ENCODE measurements at places on chromosomes 3 and 15.

- DNase-seq, result no peak
Measured at GRCh38 chr15:85381850-85382751, 1.7 kb downstream of the AKAP13 start.

DNA sequence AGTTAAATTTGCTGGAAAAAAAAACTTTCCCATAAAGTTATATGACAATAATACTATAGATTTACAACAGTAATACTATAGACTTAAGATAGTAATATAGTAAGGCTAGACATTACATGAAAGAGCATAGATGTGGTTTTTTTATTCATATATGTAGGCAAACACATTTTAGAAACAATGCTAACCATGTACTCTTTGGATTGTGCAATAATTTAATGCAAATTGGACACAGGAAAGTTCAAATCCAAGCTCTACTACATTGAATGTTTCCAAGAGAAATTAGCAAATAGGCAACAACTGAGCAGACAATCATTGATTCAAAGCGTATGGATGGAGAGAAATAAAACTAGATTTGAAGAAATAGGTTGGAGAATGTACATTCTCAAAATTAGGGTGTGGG, 469.2 kb downstream of the CNTN3 start:
- DNase-seq, result no peak

DNA sequence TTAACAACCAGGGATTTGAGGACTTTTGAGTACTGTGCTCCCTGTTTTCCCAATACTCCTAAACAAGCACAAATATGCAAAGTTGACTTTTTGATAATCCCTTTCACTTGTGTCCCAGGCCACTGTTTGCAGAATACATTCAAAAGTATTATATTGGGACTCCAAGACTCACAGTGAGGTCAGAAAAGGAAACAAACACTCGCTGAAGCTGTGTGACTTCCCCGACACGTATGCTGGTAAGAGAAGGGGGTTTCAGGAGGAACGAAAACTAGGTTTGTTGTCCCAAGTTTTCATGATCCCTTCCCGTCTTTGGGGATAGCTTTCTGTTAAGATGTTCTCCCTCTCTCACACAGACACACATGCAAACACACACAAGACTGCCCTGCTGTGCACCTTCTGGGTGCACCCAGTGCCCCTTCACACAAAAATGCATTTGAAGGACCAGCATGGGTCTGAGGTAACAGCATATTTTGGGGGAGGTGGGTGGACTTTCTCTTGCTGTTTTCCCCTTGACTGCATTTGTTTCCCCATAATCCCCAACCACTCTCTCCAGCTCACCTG, 225.2 kb upstream of the PRICKLE2 start:
- no peak for DNase-seq

- no peak for DNase-seq
Measured at GRCh38 chr3:186038360-186038759, 70.5 kb downstream of the ETV5 start.

DNA sequence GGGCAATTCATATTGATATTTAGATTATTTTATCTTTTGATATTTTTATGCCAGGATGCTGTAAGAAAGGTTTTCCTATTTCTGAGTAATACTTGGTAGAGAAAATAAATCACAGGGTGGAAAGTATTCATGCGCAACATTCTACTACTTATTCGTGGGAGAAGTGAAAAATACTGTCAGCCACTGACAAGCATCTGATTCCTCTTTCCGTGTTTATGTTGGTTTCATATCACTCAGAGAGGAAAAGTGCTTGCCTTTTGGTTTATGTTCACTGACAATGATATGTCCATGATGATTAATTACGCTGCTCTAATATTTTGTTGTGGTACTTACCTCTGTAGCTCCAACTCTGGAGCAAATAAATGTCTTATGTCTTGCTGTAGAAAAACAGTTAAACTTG, 429.4 kb downstream of the EDEM1 start:
- DNase-seq, result no peak

DNA sequence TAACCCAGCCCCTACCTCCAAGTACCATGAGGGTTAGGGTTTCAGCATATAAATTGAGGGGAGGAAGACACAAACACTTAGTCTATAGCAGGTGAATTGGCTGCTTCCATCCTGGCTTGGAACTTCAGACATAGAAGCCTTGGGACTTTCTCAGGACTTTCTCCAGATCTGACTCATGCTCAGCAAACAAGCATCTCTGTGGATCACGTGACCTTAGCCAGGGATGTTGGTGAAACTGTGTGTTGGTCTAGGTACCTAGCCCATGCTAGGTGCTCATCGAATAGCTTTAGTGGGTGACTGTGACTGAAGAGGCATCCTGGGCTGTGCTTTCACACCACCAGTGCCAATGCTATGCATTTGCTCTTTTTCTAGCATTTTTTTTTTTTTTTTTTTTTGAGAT, 58.9 kb downstream of the CD47 start:
- no peak for DNase-seq

DNA sequence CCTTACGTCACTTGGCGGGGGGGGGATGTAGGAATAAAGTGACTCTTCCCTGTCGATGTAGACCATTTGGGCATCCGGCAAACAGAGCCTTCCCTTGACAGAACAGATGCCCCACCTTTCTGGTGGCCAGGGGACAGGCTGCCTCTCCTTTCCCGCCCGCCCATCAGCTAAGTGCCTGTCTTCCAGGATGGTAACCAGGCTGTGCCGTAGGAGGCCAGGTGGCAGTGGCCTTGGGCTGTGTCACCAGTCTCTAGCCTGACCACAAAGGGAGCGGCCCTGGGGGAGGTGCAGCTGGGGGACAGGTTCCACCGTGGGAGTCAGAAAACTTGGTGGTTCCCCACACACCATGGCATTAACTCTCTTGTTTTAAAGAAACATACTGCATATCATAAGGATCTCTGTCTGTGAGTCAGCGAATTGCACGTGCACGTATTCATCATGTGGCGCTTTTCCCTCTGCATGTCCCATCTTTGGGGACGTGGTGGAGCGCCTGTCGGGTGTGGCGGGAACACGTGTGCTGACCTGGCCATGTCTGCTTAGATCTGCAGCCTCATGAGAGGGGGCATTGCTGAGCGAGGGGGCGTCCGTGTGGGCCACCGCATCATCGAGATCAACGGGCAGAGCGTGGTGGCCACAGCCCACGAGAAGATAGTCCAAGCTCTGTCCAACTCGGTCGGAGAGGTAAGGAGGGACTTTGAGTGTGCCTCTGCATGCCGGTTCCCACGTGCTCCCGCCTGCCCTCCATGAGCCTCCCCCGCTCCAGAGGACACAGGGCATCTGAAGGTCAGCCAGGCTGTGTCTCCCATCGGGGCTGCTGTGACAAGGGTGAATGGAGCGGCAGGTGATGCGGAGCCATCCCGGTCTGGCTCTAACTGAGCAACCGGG, 156.0 kb downstream of the NSMCE3 start:
- DNase-seq, result no peak

- DNase-seq, result no peak
Measured at GRCh38 chr15:77030048-77030927, 35.4 kb downstream of the PSTPIP1 start.

DNA sequence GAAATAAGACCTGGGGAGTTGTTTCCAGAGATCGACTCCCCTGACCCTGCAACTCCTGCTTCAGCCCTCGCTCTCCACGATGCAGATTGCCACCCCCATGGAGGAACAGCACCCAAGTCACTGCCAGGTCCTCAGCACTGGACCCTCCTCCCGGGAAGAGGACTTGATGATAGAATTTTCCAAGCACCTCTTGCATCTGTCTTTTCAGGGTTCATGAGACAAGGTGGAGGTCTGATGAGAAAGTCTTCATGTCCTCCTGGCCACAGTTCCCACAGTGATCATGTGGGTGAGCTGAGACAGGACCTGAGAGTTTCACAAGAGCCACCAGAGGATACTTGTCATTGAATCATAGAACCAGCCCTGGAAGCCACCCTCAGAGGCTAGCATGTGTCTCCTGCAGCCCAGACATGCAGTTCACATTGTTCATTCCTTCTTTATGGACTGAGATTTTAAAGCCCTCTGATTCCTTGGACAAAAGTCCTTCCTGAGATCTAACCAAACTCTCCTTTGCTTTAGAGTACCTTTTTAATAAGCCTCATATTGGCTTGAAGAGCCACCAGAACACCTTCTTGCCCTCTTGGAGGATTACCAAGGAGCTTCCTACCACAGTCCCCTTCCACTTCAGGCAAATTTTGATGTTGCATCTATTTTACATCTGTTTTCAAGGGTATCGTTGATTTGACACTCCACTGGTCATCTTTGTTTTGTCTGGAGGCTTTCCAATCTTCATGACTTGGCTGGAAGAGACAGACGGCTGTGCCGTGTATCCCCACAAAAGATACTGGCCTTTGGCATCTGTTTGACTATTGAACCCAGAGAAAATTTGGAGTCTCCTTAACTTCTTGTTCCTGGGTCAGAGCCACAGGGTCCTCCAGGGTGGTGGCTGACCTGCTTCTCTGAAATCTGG, 224.8 kb upstream of the BHLHE40 start:
- DNase-seq, result no peak

DNA sequence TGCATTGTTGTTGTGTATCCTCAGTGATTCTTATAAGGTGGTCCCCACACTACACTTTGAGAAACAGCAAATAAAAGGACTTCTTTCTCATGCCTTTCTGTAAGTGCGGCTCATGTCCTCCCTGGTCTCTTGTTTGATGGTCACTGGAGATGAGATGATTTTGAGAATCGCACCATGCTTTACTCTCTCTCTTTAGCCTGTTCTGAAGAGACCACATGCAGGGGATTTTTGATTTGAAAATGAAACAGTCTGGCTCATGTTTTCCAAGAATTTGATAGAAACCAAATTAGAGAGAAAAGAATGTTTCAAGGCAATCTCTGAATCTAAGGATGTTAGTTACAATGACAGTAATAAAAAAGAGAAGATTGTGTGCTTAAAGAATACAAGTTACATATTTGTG, 18.0 kb downstream of the CLDN11 start:
- no peak for DNase-seq

DNA sequence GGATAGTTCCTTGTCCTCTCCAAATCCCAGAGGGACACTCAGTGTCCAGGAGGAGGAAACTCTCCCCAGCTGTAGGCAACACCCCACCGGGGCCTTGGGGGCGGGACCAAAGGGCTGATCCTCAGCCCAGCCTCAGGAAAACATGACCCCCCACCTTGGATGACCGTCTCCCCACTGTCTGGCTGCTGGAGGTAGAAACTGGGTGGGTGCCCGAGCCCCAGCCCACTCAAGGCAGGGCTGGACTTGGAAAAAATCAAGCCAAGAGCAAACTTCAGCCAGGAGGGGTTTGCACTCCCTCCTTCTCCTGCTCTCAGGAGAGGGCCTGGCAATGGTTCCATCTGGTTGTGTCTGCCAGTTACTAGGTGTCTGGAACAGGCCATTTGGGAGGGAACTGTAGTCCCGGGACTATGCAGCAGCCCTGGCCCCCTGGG, 3.6 kb upstream of the RASL12 start:
- DNase-seq, result no peak

DNA sequence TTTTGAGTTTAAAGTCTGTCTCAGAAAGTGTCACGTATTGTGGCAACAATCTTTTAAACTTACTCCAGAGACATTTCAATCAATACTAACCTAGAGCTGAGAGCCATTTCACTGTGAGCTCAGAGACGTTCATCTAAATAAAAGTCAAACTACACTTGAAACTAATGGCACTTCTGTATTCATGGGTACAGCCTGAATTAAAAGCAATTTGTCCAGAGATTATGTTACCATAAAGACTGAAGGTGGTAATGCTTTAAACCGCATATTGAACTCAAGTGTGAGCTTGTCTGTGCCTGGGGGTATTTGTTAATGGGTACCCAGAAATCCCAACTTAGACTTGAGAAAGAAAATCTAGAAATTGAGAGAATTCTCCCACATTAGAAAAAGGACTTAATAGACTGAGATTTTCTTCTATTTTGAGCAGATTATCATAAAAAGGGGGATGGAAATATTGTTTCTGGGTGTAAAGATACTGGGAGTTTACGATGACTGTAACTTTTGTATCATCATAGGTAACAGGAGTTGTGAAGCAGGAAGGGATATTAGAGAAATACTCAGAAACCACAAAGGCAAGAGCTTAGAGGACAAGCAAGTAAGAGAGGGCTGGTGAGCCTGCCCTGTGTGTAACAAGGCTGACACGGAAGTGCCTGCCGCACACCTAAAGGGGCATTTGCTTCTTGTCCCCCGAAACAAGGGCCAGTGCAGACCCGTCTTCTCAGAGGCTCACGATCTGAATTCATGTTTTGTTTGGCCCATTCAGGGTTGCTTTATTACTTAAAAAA, 36.9 kb downstream of the LRIG1 start:
- DNase-seq, result no peak

DNA sequence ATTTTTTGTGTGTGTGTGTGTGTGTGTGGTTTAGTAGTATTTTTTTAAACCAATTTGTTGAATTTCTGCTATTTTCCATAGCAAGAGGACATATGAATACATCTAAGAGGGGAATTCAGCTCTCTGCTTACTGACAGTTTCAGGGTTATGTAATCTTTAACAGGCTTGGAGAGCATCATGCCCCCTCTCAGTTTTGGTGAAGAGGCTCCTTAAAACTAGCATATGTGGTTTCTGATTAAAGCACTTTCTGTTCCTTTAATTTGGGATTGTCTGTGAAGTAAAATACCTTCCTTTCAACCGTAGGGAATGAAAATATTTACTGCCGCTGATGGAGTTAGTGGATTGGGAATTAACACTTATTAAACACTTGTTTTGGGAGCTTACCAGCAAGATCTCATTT, 19.4 kb upstream of the NFKBIZ start:
- DNase-seq, result no peak

DNA sequence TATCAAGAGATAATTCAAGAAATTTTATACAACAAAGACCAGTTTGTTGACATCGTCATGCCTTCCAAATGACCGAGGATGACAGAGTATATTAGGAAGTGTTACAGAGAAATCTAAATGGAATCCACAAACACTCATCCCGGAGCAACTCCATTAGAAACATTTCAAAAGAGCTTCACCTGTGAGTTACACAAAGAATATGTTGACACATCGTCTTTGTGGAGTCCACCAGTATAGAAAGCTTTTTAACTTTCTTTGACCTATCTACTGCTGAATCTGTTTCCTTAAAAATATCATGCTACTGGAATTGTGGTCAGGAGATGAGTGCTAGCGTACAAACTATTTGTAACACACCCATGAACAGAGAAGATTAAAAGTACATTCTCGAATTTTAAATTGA, 130.4 kb downstream of the SUCLG2 start:
- no peak for DNase-seq

DNA sequence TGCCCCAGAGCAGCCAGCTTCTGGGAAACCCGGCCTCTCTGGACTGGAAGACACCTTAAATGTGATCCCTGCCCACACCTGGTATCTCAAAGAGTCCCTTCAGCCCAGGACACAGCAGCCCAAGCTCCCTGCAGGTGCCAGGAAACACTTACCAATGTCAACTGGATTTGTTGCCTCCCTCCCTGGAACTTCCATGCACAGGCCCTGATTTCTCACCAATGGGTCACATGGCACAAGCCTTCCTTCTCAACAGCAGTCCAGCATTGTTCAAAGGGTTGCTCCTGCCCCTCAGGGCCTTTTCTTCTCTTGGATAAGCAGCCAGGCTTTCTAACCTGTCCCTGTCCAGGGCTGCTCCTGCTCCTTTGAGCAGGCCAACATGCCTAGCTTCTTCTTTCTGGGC, 31.6 kb downstream of the ANP32A start:
- no peak for DNase-seq

DNA sequence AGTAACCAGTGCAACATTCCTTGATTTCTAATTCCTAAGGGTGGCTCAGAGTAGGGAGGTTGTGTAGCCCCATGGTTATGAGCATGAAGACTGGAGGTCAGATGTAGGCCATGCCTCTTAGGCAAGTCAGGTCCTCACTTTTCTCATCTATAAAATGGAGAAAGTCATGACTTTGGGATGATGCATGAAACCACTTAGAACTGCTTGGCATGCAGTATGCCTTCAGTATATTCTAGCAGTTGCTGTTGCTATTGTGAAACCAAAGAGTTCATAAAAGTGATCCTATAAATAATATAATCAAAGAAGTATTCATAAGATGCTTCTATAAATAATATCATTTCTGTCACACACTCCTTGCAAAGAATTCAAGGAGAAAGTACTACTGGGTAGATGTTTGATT, 65.5 kb downstream of the TMEM108 start:
- no peak for DNase-seq
